ENCODE measurements at places on chromosomes 6 and 20.

DNA sequence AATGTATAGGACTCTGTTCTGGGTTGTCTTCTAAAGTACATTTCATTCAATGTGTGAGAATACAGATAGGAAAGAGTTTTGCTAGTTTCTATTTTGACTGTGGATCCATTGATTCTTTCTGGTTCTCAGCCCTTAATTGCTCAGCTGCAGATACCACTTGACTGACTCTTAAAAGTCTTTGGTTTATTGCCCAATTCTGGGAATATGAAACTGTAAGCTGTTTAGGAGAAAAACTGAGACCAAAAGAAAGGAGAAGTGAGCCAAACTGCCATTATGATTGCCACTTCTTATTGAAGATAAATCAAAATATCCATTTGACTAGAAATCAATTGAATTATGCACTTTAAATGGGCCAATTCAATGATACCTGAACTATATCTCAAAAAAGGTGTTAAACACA, 211.4 kb downstream of the ESR1 start:
- no peak for DNase-seq

DNA sequence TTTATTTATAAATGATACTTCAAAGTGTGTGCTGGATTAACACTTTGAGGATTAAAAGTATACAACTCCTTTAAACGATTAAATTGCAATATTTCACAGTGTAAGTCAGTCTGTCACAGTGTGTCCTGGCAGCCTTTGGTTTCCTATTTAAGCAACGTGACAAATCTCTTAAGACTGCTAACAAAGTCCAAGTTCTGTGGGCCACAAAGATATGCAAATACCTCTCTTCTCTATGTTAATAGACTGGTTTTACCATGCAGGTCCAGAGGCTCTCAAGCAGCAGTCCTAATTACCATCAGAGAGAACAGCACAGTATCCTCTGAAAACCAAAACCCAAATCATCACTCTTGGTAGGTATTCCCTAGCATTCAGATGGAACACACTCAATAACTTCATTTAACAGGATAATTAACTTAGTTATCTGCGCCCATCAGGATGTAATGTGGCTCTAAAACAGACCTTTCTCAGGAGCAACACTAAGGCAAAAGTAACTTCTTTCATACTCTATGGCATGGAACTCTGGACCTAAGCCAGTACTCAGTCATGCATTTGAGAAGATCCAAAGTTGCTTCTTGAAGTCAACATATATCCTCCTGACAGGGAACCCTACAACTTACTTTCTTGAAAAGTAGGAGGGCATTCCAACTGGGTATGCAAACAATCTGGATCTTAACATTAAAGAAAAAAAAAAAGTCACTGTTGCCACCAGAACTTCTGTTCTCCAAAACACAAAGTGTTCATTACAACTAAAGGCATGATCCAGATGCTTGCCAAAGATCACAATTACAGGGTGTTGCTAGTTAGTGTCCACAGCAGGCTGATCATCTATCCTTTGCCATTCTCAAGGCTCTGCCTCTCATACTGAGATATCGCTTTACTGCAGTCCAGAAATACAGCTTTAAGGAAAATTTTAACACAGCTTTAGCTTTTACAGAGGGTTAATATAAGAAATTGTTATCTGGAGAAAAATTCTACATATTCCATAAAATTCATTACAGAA, 53.2 kb downstream of the MAN1A1 start:
- DNase-seq, result no peak

DNA sequence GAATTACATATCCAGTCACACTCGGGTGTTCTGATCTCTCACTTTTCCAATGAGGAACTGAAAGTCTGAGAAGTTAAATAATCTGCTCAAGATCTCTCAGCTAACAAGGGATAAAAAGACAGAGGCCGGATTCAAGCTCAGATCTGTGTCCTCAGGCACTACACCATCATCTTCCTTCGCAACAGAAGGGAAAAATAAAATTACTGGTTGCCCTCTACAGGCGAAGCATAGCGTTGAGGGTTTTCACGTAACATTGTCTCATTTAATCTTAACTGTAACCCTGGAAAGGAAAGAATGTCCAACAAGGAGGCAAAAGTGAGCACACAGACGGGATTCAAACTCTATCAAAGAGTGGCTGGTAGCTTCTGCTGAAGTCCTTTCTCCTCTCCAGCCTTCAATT, 67.8 kb upstream of the ANKEF1 start:
- DNase-seq, result no peak

DNA sequence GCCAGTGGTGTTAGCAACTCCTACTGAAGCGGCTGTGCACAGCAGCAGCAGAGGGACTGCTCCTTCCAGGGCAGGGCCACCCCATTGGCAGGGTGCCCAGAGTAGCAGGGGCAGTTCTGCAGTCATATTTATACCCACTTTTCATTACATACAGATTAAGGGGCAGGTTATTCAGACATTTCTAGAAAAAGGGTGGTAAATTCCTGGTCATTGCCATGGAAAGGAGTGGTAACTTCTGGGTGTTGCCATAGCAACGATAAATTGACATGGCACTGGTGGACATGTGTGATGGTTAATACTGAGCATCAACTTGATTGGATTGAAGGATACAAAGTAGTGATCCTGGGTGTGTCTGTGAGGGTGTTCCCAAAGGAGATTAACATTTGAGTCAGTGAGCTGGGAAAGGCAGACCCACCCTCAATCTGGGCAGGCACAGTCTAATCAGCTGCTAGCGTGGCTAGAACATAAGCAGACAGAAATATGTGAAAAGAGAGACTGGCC, 45.0 kb downstream of the IYD start:
- DNase-seq, result no peak

DNA sequence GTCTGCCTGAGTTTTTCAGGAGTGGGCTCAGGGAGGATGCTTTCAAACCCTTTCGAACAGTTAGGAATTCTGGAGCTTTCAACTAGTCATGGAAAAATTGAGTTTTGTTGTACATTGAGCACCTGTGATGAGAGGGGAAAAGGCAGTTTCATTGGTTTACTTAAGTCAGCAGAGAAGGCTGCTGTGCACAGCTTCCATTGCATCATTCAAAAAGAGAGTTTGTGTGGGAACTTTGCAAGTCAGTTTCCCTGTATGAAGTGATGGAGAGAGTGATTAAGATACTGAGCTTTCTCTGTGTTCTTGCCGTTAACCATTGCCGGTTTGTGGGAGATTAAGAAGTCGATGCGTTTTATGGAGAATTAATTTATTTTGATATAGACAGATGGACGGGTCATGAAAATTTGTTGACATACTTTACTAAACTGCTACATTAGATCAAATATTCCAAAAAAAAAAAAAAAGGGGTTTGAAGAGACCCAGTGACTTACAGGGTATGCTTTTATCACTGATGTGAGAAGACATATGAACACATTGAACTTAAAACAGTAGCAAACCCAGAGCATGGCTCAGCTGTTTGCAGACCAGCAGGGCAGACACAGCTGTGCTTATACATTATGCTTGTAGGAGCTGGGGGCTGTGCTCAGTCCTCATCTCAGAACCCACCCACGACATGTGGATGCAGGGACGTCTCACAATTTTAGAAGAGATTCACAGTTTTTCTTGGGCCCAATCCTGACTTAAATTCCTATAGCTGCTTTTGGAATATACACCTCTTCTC, 234.1 kb downstream of the SOX4 start:
- no peak for DNase-seq

DNA sequence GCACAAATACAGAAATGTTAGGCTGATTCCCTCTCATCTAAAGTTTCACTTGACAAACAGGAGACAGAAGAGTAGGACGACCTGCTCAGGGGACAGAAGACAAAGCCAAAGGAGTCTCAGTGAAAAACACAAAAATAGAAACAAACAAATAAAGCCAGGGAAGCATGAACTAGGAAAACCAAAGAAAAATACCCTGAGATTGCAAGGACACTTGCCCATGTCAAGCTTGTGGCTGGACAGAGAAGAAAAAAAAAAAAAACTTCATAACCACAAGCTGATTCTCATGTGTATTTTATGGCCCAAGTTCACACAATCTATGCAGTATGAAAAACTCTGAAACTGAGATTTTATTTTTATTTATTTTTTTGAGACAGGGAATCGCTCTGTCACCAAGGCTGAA, 85.6 kb upstream of the BEND6 start:
- no peak for DNase-seq

DNA sequence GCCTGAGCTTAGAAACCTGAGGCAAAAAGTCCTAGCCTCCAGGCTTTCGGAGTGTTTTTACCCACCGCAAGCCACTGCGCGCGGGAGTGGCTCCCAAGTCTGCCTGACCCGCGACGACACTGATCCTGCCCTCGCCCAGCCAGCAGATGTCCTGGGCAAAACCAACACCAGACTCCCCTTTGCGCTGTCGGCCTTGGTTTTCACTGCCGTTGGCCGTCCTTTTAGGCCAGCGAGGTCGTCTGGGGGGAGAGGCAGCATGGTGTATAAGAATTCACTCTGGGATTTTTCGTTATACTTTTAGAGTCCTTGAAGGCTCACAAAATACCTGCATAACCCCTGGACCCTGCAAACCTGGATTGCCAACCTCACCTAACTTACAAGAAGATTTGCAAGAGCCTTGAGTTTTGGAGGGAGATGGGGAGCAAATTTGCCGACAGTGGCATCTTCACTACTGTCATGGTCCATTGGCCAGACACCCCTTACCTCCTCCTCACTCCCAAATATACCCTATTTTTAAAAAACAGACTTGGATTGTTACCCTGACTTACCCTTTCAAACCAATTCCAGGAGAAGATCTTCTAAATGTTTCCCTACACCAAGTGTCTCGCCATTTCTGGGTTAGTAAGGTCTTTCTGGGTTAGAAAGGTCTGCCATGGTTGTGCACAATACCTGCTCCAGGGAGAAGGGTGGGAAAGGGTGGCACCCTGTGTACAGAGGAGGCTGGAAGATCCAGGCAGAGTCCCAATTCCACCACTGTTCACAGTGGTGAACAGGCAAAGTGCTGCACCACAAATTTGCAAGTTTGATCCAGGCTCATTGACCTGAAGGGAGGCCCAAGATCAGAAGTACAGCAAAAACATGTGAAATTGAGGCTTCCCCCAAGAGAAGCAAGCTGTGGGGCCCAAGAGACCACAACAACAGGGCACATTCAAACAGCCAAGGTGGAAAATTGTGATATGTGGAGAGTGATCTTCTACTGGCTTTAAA, 4.4 kb downstream of the FOXA2 start:
- DNase-seq, result no peak

- no peak for DNase-seq
These were observed 66.4 kb upstream of the PDE10A start for GRCh38 chr6:165729307-165729936.

- DNase-seq, result no peak
These were observed 136.4 kb upstream of the JARID2 start for GRCh38 chr6:15109338-15110090.

- no peak for DNase-seq
These were observed 59.0 kb downstream of the CLIC5 start for GRCh38 chr6:45956663-45957062.

DNA sequence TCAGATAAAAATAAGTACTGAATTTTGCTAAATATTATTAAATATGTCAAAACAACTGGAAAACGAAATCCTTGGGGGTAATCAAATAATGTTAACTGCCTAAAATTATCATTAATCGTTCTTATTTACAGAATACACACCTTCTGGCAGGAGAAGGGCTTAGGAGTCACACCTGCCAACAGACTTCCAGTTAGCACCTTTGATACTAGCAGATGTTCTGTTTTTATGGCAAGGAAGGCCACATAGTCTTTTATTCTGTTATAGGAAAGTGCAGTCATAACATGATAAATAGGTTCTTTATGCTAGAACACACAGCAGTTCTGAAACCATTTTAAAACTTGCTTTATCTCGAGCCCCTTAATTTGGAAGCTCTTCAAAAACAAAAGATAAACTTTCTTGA, 464.1 kb downstream of the UTRN start:
- no peak for DNase-seq

- no peak for DNase-seq
These were observed 20.8 kb upstream of the CHRNA4 start for GRCh38 chr20:63381781-63382431.

DNA sequence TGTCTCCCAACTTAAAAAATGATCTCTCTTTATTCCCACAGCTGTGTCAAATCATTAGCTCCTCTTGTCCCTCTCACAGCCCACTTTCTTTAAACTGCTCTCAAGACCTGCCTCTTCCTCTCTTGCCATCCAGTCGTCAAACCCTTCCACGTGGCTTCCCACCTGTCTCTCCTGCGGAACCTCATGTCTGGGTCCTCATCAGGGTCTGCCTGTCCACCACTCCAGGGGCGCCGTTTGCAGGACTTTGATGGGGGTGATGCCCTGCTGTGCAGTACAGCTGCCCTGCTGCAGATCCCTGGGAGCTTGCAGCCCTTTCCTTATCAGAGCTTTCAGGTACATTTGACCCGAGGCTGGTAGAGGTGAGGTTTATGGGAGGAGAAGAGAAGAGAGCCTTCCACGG, 114.8 kb downstream of the DHX35 start:
- no peak for DNase-seq

DNA sequence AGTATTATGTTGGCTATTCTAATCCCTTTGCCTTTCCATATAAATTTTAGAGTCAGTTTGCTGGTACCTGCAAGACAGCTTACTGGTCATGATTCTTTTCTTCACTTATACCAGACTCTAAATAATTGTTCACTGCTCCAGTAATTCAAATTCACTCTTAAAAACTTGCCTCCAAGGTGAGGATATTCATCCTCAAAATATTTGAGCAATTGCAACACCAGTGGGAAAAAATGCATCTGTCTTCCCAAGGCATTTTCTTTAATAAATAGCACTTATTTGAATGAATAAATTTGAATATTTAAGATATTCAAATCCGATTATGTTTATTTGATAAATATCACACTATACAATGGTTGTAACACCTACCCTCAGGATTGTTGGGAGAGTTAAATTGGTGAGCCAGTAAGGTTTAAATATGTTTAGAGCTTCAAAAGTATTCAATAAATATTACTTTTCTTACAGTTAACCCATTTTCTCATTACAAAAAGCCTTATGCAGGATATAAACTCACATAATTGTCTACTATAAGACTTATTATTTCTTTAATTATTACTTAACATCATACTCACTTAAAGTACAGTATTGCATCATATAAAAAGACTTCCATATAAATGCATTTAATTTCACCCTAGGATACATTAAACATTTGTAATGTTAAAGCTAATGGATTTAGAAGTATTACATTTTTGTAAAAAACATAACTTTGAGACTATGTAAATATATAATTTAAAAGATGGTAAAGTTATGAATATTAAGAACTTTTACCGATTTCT, 285.6 kb downstream of the SAMD5 start:
- no peak for DNase-seq

DNA sequence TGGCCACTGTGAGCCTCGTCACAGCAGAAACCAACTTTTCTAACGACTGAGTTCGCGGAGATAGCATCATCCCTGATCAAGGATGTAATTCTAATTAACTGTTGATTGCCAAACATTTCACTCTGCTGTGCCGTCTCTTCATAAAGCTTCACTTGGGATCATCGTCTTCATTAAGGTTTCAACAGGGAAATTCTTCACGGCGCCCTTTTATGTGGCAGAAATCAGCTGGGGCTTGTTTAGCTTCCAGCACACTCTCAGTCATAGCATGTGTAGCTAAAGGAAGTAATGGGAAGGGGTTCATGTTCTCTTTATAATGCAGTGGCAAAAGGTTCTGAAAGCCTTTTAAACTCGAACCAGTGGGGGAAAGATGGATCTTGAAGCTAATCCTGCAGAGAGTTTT, 8.9 kb upstream of the ADRM1 start:
- DNase-seq, result no peak

- DNase-seq, result no peak
These were observed 10.9 kb upstream of the FANCE start for GRCh38 chr6:35441205-35441604.

Data from anterior cingulate cortex (tissue), 58 donors.